Activated CD4-positive, alpha-beta T cell treated with anti-CD3 and anti-CD28 coated beads, Interleukin-10, Interleukin-2, amounts not matched to agents 100 ng/mL and 50 ng/mL, durations not matched to agents 16 hours and 8 hours (primary cell): ENCODE measurements at places on chromosomes 11 and 22.
A peak's percentile ranks its signal among the peaks of the same experiment; 100 is the strongest.

DNA sequence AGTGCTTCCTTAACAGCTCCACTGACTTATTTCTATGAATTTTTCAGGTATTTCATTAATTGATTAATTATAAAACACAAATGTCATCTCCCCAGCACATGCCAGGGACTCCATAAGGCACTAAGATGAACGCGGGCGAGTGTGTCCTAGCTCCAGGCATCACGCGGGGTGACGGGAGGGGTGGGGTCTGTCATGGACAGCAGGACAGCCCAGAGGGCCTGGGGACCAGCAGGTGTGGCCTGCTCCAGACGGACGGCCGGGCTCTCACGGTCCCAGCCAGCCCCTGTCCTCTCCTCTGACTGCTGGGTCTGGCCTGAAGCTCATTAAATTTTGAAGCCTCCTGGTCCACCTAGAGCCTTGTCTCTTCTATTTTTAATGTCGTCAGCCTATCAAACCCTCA, 531.1 kb downstream of the BRD1 start:
- no peak for DNase-seq

- DNase-seq, result peak; percentile 52
Measured at GRCh38 chr11:65663639-65664200, 1.0 kb upstream of the RELA start.

GRCh38 chr22:48676266-48677167, 1151.2 kb downstream of the BRD1 start:
- no peak for DNase-seq

DNA sequence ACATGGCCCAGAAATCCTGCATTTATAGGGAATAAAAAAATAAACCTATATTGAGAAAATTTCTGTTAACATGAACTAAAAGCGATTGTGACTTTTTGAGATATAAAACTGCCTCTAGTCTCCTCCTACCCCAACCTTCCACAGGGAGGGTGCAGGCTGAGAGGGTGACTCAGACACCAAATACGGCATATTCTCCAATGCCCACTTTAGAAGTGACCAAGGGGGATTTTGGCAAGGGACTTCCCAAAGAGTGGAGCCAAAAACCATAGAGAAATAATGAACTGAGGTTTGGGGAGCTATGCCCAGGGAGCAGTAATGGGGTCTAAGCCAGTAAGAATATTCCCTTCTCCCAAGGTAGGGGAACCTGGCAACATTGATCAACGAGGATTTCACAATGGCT, 124.9 kb upstream of the ZC3H12C start:
- DNase-seq, result no peak

DNA sequence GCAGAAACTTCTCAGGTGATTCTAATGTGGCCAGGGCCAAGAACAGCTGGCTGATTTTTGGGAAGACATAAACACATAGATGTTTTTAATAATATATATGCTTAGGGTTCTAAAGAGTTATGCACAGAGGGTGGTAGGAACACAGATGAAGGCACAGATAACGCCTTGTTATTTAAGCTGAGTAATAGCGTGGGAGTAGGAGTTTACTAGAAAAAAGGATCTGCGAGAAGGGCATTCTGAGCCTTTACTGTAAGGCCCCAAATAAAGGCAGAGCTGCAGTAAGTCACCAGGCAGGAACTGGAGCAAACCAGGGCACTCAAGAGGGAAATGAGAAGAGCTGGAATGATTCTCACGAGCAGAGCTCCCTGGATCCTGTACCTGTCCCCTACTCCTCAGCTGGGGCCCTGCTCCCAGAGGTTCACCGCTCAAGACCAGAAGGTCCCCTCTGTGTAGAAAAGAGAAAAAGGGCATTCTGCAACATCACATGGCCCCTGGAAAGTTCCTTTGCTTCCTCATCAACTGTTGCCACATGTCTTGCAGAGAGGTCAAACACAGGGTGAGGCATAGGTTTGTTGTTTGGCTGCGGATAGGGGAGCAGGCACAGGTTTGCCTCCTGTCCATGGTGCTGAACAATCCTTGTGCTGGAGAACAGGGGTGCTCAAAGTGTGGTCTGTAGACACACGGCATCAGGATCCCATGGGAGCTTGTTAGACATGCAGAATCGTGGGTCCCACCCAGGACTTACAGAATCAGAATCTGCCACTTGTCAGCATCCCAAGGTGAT, 125.7 kb downstream of the TENM4 start:
- DNase-seq, result no peak

- no peak for DNase-seq
Measured at GRCh38 chr11:6547177-6547576, 50.1 kb downstream of the DNHD1 start.

DNA sequence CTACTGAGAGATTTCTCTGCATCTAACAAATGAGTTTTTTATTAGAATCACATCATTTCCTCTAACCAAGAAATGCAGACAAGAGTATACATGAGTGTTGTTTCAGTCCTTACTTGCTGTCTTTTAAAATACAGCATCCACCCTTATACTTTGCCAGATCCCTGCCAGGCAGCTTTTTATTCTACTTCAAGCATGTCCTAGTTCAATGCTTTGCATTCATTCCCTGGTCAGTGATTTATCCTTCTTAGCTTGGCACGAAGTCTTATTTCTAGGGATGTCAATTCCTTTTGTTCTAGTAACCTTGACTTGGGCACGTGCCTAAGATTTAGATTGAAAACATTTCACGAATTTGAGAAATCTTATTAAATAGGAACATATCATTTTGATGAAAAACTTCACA, 307.2 kb upstream of the MPPED2 start:
- no peak for DNase-seq

GRCh38 chr11:100594320-100594719, 92.8 kb upstream of the ARHGAP42 start:
- no peak for DNase-seq

GRCh38 chr22:17917490-17917983, 106.8 kb downstream of the MICAL3 start:
- no peak for DNase-seq

DNA sequence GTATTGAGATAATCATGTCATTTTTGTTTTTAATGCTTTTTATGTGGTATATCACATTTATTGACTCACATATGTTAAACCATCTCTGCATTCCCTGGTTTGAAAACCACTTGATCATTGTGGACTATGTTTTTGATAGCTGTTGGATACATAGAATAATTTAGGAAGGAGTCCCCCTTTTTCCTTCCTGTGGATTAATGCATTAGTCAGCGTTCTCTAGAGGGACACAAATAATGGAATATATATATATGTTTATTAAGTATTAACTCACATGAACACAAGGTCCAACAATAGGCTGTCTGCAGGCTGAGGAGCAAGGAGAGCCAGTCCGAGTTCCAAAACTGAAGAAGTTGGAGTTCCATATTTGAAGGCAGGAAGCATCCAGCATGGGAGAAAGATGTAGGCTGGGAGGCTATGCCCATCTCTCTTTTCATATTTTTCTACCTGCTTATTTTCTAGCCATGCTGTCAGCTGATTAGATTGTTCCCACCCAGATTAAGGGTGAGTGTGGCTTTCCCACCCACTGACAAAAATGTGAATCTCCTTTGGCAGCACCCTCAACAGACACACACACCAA, 123.8 kb downstream of the ZNF280B start:
- DNase-seq, result no peak
